T-helper 22 cell (primary cell): ENCODE measurements at places on chromosomes 2 and 18.

GRCh38 chr2:135086222-135086621 is 34.1 kb downstream of the RAB3GAP1 start:
- DNase-seq: no peak

DNA sequence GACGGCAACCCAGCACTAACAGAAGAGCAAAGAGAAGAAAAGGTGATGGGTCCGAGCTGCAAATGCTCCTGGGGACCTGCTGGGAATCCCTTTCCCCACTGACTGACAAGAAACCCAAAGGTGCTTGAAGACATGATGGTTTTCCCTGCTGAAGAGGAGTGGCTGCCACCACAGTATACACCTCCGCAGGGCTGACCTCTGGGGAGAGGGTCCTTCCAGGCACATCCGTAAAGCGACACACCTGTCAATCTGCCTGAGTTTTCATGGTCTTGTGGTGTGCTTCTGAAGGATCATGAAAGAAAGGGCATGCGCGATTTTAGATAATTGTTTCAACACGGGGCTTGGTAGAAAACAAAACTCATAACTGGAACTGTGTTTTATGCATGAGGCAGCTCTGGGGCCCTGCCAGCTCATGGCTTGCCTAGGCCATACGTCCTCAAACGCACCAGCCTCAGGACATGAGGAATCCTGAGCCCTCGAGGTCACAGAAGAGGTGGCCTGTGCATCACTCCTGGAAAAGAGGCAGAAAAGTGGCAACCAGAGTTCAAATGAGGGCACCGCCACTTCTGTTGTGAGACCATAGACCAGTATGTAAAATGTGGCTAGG is 51.8 kb downstream of the SERTAD2 start:
- DNase-seq: no peak

DNA sequence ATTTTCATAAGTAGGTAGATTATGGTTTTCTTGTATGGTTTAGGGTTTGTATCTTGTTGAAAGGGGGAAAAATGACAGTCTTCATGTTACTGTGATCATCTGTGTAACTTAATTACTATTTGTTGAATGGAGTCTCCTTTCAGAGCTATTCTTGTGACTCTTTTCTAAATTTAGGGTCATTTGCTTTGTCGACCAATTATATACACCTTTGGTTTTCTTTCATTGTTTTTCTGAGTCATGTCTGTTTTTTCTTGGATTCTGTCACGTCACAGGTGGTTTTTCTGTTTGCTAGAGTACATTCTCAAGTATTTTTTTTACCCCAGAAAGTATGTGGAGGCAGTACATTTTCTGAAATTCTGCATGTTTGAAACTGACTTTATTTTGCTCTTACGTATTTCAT is 43.8 kb upstream of the DYSF start:
- no peak for DNase-seq

GRCh38 chr2:230216489-230216888 is 3.3 kb downstream of the SP110 start:
- DNase-seq: no peak

DNA sequence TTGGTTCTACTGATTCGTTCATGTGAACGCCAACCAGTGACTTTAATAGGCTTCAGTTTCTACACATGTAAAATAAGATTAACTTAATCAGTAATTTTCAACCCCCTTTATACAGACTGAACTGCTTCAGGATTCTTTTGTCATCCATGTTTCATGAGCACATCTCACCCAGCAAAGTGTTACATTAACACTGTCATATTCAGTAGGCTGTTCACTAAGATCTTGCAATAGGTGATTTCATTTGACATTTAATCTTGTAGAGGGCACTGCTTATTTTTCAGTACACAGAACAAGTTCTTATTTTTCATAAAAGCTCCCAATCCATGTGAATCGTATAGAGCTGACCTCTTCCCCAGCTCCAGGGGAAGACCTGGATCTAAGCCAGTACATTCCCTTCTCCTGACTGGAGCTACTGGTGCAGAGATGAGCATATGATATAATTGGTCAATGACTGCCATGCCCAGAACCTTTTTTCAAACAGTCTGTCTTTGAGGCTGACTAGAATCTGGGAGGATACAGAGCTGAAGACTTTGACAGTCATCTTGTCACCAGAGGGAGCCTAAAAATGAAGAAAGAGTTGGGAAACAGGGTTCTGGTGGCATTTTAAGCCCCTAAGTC is 72.2 kb upstream of the CHRNA1 start:
- DNase-seq: no peak

- no peak for DNase-seq
Observed at GRCh38 chr2:237205043-237205541, 119.4 kb downstream of the COPS8 start.

- no peak for DNase-seq
Observed at GRCh38 chr2:121064186-121064585, 220.8 kb downstream of the TFCP2L1 start.

GRCh38 chr2:14136030-14136429 is 496.5 kb upstream of the LRATD1 start:
- no peak for DNase-seq

- no peak for DNase-seq
Observed at GRCh38 chr2:169081551-169081950, 12.2 kb downstream of the DHRS9 start.
